Activated CD4-positive, alpha-beta memory T cell treated with anti-CD3 and anti-CD28 coated beads, Interleukin-2, amount 10 ng/mL, durations not matched to agents 7 days and 5 days (primary cell): ENCODE measurements at places on chromosomes 2 and 18. TPM values are rescaled to one million over a fixed set of nuclear protein-coding genes. Genes with fewer than 3 reads are reported as not detected.

- DNase-seq = no peak
These were observed 100.7 kb upstream of the STK39 start for GRCh38 chr2:168348076-168348475.

DNA sequence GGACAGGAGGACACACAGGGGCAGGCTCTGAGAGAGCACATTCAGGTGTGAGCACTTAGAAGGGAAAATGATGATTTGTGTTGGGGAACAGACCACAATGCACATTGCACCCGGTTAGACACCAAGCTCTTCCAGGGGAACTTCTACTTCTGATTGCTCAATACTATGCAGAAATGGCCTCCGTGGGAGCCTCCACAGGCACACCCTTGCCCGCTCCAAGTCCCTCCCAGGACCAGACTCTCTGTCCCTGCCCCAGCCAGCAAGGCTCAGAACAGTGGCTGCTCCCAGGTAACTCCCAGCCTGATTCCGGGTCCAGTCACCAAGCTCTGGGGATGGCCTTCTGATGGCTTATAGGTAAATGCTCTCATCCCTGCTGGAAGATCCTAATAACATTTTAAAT, 56.2 kb downstream of the BCL2L11 start:
- DNase-seq = no peak

GRCh38 chr2:118386641-118387302, 298.5 kb downstream of the INSIG2 start:
- no peak for DNase-seq

DNA sequence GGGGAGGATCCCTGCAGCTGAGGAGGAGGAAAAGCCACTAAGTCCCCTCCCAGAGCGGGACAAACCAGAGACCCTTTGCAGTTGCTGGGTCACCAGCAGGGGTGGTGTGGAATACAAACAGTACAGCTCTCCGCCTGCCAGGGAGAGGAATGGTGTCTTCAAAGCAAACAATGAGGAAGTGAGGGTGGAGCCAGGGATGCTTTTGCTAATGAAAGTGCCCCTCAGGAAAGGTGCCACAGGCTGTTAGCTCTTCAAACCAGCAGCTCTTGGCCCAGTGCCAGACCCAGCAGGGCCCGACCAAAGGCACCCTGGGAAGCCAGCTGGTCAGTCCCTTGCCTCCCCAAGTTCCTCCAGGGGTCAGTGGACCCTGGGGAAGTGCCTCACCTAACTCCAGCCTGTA, 102.8 kb downstream of the HIBCH start:
- no peak for DNase-seq

GRCh38 chr2:171729952-171730317, 42.7 kb downstream of the DYNC1I2 start:
- no peak for DNase-seq

DNA sequence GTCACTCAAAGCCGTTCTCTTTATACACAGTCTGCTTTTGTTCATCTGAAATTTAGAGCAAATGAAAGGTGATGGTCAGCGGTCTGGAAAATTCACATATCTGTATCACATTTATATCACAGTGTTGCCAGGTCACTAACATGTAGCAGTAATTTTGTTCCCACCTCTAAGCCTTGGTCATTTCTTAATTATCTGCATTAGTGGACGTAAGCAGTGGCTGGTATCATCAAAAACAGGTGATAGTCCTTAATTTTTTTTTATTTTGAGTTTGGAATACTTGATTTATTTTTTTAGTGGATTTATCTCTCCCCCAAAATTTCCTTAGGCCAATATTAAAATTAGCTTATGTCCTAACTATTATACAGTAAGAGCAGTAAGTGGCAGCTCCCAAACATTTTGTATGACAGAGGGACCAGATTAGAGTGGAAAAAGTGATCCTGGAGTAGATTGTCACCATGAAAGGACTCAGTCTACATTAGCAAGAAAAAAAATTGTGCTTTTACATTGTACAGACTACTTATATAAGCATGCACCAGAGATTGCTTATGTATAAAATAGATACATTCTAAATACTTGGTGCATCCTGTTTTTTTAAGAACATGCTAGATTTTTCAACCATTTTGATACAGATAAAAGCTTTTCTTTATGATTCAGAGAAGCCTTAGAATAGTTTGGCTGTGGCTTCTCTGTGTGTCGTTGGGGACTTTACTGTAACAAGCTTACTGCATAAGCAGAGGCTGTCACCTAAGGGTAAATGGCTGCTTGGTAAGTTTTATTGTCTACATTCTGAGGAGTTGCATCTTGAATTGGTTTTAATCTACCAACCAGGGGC, 65.0 kb downstream of the MAPRE2 start:
- DNase-seq = no peak

The ANKRD62 gene
- total RNA-seq = not detected

The AMER3 gene
- total RNA-seq = not detected
